ENCODE measurements at places on chromosomes 4 and X.

GRCh38 chr4:5217421-5217820 is 166.1 kb downstream of the STK32B start:
- no peak for DNase-seq

GRCh38 chrX:8403988-8404387 is 60.6 kb upstream of the VCX3B start:
- DNase-seq = no peak

DNA sequence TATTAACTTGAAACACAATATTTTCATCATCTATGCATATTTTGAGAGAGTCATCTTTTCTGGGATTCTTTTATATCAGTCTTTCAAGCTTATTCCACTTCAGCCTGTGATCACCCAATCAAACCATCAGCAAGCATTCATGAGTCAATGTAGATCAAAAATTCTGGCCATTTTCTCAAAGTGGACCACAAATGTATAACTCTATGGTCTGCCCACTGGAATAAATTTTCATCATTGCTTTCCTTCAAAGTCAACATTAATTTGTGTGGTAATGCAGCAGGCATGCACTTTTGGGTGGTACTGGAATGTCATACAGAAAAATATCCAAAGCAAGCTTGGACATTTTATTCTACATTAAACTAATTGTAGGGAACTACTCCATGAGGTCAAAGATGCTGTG is 1013.0 kb downstream of the STIM2 start:
- DNase-seq = no peak

DNA sequence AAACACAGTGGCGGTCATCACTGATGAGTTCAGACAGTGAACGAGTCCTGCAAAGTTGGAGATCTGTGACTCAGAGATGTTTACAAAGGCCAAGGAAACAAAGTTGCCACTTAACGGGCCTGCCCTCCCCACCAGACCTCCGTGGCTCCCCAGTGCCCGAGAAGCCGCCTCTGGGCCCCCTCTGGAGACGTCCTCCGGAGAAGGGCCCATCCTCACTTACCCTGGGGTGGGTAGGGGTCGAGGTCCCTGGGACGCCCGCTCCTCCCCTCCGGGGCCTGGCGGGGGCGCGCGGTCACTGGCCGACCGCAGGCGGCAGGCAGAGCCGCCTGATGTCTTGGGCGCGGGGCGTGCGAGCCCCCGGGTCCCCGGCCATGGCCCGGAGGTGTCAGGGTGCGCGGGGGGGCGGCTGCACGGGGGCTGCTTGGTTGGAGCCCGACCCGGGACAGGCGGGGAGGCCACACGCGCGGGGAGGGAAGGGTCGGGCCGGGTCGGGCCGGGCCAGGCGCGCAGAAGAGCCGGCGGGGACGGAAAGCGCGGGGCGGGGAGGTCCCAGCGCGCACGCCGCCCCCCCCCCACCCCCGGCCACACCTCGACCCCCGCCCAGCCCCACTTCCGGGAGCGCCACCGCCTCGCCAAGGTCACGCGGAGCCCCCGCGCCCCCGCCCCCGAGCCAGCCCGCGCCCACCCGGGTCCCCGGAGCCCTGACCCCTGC is 529 bp downstream of the DHRSX start:
- DNase-seq = peak; percentile 70

DNA sequence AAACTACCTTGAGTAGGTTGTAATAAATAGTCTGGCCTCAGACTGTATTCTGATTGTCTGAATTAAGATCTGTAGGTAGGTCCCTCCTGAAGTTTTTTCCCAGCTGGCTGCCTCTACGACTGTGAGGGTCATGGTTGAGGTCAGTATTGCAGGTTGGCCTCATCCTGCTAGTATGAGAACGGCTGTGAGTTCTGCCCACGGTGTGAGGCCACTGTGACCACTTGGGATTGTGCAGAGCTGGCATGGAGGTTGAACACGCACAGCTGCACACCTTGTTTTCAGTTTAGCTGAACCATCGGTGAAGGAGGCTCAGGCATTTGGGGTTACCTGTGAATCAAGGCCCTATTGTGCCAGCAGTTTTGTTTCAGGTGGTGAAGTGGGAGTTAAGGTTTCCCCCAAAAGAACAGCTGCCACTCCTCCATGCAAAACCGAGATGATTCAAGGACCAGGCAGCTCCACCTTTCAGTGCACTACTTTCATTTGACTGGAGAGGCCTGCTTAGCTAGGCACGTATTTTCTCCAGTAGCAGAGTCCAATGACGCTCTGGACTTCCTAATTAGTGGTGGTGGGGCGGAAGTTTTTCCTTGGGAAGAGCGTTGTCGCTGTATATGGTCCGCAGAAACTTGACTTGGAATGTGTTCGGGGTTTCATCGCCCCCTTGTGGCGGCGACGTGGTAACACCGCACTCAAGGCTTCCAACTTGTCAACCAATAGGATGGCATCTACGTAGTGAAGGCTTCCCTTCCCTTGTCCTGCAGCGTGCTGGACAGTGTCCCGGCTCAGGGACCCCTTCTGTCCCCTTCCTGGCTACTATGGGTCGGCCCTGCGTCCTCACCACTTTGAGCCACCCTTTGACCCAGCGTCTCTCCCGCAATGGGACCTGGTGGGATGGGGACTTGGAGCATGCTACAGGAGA is 13.8 kb downstream of the CMC4 start:
- DNase-seq = peak; percentile 6

DNA sequence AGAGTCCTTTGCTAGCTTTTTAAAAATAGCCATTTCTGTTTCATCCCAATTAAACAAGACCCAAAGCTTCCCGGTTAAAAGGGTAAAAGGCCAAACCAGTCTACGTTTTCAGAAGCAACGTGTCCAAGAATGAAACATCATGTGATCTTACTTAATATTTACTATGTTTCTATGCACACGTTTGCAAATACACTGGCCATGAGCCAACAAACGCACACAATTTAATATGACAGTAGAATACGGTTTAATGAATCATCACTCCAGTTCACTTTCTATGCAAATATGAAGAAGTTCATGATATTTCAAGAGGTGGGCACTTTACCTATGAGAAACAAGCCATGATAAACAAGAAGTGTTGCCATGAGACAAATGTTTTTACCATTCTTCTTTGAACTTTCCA is 4.3 kb downstream of the NR0B1 start:
- DNase-seq = no peak

GRCh38 chr4:150578745-150579501 is 3.0 kb upstream of the MAB21L2 start:
- no peak for DNase-seq

GRCh38 chrX:34072906-34073305 is 59.2 kb downstream of the FAM47A start:
- no peak for DNase-seq

- peak; percentile 33 for DNase-seq
Measured at GRCh38 chr4:20983763-20984575, 283.7 kb downstream of the PACRGL start.

DNA sequence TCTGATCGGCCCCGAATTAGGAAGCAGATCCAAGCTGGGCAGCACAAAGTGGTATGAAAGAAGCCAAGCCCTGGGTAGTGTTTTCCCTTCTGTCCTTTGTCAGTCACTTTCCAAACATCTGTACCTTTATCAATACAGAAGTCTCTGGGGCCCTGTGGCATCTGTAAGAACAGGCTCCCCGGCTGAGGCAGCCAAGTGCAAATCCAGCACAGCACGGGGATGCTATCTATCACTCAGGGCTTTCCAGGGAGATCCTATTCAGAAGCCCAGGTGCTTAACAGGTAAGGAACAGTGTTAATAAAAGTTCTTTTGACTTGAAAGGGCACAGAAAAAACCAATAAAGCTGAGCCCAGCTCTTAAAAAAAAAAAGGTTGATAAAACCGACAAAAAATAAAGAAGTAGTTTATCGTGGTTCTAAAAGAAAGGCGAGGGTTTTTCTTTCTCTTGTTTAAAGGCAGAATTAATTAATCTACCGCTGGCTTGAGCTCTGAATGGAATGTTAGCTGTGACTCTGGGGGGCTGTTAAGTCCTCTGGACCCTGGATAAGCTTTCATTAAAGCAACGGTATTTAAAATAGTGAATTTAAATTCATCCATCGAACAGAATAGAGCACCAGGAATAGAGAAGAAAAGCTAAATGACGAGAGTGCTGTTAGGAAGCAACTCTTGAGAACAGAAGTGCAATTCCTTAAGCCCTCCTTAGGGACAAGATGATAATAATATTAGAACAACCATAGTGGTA is 119.1 kb upstream of the GATB start:
- no peak for DNase-seq

DNA sequence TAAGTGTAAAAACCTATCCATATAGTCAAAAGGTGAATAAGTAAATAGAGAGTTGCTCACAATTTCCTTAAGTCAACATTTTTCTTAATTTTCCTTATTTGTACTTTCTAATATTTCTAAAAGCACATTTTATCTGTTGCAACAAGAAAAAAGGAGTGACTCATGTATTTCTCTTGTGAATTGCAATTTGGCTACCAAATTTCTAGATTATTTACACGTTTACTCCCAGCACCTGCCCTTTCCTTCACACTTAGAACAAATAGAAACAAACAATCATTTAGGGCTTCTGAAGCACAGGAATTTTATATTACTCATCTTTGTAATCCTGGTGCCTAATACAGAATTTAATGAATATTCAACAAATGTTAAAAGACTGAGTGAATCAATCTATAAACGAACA is 22.2 kb downstream of the BTC start:
- no peak for DNase-seq

DNA sequence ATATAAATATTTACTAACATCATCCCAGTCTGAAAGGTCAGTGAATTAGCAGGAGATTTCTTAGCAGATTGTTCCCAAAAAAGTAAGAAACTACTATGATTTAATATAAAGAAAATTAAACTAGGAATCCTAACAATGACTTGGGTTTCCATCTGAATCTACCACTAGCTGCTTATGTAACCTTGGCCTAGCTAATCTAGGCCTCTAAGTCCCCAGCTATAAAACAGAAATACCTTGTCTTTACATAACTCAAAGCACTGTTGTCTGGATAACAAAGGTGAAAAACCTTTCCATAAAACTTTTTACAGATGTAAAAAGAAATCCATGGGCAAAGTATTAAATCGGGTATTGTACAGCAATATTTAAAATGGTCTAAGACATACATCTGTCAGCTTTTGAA is 3.0 kb downstream of the FBXL5 start:
- DNase-seq = no peak

DNA sequence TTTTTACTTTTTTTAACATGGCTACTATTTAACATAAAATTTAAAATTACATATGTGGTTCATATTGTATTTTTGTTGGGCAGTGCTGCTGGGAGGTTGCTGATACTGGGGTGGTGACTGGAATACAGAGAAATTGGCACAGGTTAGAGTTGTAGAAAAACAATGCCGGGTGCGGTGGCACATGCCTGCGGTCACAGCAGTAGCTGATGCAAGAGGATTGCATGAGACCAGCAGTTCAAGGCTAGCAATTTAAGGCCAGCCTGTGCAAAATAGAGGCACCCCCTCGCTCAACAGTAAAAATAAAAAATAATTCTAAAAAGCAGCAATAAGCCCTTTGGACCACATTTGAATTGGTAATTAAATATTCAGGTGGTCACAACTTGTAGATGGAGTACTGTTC is 11.8 kb upstream of the CPE start:
- DNase-seq = peak; percentile 27

DNA sequence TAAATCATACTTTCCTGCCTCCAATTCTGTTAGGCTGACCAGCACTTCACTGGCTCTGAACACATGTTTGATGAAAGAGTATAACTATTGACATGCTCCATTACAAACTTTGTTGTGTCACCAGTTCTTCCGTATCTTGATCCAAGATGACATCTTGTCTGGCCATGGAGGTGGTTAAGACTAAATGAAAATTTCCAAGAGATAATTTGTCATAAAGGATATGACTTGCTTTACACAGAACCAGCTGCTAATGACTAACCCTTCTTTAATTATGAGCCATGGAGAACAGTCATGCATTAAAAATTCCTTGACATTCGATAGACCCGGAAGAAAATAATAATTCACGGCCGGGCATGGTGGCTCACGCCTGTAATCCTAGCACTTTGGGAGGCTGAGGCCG is 17.7 kb upstream of the N4BP2 start:
- DNase-seq = peak; percentile 2

- no peak for DNase-seq
Measured at GRCh38 chr4:85658766-85659439, 184.0 kb downstream of the ARHGAP24 start.
